ENCODE measurements at places on chromosomes 16 and 17.

DNA sequence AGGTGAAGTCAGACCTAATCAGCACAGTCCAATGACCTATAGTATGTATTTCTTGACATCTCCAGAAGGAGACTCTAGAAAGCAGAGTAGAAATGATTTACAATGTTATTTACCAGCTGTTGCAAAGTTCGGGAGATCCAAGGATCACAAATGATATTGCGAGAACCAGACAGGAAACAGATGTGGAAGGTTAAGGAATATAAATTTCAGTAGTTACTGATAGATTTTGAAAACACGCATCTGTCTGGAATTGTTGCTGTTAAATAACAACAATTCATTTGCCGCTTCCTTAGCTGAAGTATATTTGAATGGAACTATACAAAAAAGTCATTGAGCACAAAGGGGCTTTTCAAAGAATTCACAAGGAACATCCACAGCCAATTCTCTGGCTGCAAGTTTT, 72.0 kb downstream of the STXBP4 start:
- no peak for DNase-seq

DNA sequence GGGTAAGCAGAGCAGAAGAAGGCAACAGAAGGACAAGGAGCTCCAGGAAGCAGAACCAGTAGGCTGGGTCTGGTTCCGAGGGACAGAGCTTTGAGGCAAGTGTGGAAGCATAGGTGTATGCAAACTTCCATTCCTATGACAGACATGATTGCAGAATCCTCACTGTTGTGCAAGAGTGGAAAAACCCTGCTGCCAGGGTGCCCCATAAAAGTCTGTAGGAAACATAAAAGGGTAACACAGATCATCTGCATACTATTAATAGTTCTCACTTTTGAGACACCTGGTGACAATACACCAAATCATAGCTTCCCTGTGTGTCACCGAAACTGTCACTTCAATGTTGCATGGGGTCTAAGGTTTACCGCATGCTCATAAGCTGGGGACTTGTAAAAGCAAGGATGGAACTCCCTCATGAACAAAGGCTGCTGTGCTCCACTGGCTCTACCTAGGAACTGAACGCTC, 39.7 kb downstream of the ARHGAP17 start:
- DNase-seq: peak; percentile 14

GRCh38 chr16:4341250-4341649, 9.9 kb downstream of the PAM16 start:
- no peak for DNase-seq

DNA sequence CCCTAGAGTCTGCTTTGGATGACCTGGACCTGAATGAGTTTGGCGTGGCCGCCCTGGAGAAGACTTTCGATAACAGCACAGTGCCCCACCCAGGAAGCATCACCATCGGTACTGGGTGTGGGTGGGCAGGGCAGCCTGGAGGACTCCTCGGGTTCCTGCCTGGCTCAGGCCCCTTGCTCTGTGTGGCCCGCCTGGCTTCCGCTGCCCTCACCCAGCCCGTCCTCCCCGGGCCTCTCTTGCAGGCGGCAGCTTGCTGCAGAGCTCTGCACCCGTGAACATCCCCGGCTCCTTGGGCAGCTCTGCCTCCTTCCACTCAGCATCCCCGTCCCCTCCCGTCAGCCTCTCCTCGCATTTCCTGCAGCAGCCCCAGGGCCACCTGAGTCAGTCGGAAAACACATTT, 24.5 kb downstream of the UNC13D start:
- no peak for DNase-seq

- DNase-seq: no peak
Measured at GRCh38 chr16:81920498-81920897, 90.8 kb downstream of the SDR42E1 start.

DNA sequence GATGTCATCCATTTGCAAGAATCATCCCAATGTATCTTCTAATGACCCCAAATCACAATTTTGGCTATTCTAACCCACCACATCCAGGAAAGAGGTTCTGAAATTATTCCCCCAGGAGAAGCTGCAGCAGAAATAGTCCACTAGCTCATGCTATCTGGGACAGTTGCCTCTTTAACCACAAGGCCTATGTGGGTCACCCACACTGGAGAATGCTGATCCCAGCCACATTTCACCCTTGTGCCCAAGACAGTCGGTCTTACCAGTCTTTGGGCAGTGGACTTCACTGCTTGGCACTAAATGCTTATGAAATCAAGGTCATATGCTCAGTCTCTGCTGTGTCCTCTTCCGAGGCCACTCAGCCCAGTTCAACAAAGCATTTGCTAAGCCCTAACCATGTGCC, 27.0 kb downstream of the ABCC12 start:
- no peak for DNase-seq

DNA sequence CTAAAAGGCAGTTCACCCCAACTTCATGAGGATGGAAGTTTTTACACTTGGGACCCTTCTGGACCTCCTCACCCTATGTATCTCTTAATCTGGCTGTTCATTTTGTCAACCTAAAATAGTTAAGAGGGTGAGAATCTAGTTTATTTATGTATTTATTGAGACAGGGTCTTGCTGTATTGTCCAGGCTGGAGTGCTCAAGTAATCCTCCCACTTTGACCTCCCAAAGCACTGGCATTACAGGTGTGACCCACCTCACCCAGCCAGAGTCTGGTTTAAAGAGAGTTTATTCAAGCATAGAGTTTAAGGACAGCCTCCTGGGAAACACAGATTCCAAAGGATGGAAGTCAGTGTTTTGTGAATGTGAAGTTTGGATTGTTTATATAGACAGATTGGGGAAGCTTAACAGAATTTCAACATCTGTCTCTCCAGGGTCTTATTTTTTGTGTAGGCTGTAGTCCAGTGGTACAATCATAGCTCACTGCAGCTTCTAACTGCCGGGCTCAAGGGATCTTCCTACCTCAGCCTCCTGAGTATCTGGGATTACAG, 8.0 kb upstream of the APPBP2 start:
- no peak for DNase-seq

DNA sequence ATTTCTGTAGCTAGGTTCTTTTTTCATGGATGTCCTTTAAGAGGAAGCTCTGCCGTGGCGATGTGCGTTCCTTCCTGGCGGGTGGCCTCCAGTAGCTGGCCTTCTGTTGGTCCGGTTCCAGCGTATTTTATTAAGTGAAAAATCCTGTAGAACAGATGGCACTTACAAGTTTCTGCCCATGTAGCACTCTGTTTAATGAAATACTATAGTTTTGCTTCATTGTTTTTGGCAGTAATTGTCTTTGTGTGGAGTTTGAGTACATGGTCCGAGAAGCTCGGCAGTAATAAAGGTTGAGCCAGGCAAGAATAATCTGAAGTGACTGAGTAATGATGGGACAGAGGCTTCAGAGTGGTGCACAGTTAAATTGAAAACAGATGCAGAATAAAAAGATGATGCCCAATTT, 20.4 kb downstream of the USP10 start:
- DNase-seq: peak; percentile 67

DNA sequence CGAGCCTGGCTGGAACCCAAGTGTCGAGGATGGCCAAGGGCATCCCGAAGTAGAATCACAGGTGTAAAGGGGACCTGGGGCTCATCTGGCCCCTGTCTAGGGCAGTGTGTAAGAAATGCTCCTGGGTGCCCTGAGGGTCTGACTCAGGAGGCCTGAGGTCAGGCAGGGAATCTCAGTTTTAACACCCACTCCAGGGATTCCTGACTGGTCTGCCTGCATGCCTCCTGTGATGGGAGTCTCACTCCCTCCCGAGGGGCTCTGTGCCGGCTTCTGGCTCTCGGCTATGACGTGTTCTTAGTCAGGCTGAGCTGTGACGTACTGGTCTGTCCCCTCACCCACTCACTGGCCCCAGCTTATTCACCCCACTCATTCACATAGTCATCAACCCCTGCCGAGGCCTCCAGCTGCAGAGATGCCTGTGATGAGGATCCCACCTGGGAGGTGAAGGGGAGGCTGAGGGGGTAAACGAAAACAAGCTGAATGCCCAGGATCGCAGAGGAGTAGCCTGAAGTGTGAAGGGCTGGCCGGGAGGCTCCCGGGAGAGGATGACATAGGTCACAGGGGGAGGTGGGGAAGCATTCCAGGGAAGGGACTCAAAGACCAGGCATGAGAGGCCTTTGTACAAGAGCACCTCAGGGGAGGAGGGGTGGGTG, 23.8 kb downstream of the FAM83G start:
- peak; percentile 66 for DNase-seq

DNA sequence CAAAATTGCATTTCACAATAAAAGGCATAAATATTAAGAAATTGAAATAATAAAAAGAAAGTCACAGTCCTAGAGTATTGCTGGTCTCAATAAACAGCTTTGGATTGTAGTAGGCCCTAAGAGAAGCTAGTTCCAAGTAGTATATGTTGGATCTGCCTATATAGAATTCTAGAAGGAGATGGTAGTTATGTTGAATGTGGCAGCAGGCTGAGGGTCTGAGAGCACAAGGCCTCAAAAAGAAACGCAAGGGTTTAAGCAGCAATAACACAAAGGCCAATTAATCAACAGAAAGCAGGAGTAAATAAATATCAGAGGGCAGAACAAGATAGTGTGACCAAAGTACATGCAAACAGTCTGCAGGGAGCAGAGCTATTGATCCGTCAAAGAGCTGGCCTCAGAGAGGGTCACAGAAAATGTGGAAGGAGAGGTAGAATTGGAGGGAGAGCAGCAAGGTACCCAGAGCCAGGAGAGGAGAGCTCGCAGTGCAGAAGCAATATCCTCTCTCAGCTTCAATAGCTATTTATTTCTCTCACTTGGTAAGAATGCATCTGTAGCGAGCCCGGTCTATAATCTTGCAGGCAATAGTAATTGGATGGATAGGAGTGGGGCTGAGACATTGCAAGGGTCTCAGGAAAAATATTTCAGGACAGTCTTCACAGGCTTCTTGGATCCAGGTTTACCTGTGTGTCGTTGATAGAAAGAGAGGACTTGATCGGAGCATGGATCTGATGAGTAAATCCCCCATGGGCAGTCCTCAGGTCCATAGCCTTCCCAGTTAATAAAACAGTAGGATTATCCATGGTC, 25.1 kb upstream of the MED13 start:
- DNase-seq: no peak

DNA sequence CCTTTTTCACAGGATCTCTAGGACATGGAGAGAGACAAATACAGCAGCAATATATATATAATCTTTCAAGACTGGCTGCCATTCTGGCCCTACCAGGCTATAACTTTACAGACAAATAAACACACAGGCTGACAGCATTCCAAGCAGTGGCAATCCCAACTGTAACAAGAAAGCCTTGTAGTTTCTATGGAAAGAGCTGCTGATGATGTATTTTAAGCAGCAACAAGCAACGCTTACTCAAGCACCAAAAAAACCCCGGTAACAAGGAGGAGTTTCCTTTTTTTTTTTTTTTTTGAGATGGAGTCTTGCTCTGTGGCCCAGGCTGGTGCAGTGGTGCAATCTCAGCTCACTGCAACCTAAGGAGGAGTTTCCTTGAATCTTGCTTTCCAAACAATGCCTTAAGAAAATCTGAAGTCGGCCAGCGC, 23.2 kb downstream of the LSM12 start:
- no peak for DNase-seq

DNA sequence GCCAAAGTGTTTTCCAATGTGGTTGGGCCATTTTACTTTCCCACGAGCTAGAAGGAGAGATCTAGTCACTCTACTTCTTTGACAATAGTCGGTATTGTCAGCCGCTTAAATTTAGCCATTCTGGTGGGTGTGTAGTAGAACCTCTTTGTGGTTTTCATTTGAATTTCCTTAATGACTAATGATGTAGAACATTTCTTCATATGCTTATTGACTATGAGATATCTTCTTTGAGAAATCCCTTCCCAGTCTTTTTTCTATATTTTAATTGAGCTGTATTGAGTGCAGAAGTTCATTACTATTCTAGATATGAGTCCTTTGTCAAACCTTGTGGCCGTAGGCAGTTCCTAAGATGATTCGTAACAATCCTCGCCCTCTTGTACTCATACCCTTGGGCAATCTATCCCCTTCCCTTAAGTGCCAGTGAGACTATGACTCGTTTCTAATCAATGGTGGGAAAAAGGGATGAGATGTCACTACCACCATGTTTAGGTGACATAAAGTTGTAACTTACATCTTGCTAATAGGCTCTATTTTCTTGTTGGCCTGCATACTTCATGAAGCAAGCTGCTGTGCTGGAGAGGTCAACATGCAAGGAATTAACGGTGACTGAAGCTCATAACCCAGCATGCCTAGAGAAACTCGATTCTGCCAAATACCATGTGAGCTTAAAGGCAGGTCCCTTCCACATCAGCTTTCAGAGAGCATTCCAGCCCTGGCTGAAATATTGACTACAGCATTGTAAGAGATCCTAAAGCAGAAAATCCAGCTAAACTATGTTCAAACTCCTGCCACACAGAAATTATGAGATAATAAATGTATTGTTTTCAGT, 817.9 kb upstream of the SOX9 start:
- no peak for DNase-seq

- DNase-seq: no peak
Measured at GRCh38 chr16:51139568-51139967, 11.5 kb downstream of the SALL1 start.

GRCh38 chr16:80125677-80126076, 415.1 kb upstream of the DYNLRB2 start:
- DNase-seq: no peak

GRCh38 chr17:58536542-58536941, 22.1 kb upstream of the MTMR4 start:
- no peak for DNase-seq

DNA sequence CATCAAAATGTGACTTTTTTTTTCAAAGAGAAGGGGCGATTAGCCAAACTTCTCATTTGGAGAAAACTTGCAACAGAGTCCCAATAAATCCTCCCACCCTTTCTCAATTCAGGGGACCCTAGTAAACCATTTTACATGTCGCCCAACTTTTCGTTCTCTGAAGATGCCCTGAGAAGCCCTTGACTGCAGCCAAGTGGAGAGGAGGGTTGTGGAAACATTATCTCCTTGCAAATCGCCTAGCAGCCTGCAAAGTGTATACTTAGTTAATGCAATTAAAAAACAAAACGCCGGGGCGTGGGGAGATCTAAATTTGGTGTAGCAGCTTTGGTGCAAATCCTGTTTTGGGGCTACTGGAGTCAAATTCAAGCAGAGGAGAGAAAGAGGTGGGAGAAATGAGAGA, 1.2 kb upstream of the SHISA9 start:
- no peak for DNase-seq

GRCh38 chr17:82529914-82530300, 10.4 kb downstream of the FOXK2 start:
- no peak for DNase-seq

GRCh38 chr16:15598648-15599190, 44.2 kb downstream of the MARF1 start:
- DNase-seq: no peak

GRCh38 chr17:43578699-43579565, 32.8 kb upstream of the ETV4 start:
- DNase-seq: peak; percentile 46

- DNase-seq: no peak
Measured at GRCh38 chr17:69788957-69789356, 286.1 kb upstream of the KCNJ16 start.

DNA sequence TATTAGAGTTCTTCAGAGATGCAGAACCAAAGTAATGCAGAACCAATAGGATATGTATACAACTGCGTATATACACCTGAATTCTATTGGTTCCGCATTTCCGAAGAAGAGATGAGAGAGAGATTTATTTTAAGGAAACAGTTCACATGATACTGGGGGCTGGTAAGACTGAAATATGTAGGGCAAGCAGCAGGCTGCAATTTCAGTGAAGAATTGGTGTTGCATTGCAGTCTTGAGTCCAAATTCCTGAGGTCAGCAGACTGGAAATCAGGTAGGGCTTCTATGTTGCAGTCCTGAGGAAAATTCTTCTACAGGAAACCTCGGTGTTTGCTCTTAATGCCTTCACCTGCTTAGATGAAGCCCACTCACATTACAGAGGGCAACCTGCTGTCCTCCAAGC, 128.2 kb upstream of the MED13 start:
- no peak for DNase-seq

GRCh38 chr17:31148205-31148604, 53.4 kb downstream of the NF1 start:
- peak; percentile 8 for DNase-seq

Measured in fibroblast of upper back skin (primary cell).